ENCODE measurements at places on chromosomes 7 and 10. TPM values are rescaled to one million over a fixed set of nuclear protein-coding genes. Genes with fewer than 3 reads are reported as not detected.

DNA sequence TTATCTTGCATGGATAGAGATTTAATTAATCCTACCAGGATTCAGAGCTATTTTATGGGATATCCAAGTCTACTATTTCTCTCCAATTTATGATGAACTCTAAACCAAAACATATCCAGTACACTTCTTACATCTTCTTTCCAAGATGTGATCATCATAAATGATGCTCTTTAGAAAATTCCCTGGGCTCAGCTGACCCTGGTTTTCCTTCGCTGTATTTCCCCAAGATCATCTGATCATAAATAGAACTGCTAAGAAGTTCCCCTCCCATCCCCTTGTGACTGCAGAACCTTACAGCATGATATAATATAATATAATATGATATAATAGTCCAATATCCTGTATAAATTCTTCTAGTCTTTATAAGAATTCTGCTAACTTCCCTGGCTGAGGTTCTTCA, 114.6 kb upstream of the LYZL2 start:
- no peak for DNase-seq

Gene TFEC
- not detected for polyA plus RNA-seq

- peak; percentile 71 for DNase-seq
These were observed 670 bp downstream of the TPK1 start for GRCh38 chr7:144835155-144835611.

DNA sequence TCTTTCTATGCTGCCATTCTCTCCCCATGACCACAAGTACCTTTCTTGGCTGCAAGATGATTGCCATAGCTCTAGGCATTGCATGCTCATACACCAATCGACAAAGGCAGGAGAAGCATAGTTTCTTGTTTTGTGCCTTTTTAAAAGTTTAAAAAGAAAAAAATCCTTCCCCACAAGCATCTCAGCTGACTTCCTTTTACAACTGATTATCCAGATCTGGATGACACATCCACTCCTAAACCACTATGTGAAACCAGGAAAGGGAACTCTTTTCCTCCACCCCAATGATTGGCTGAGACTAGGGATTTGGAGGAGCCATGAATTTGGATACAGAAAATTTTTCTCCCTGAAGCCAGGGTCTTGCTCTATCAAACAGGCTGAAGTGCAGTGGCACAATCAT, 14.5 kb upstream of the LRRC4 start:
- no peak for DNase-seq

DNA sequence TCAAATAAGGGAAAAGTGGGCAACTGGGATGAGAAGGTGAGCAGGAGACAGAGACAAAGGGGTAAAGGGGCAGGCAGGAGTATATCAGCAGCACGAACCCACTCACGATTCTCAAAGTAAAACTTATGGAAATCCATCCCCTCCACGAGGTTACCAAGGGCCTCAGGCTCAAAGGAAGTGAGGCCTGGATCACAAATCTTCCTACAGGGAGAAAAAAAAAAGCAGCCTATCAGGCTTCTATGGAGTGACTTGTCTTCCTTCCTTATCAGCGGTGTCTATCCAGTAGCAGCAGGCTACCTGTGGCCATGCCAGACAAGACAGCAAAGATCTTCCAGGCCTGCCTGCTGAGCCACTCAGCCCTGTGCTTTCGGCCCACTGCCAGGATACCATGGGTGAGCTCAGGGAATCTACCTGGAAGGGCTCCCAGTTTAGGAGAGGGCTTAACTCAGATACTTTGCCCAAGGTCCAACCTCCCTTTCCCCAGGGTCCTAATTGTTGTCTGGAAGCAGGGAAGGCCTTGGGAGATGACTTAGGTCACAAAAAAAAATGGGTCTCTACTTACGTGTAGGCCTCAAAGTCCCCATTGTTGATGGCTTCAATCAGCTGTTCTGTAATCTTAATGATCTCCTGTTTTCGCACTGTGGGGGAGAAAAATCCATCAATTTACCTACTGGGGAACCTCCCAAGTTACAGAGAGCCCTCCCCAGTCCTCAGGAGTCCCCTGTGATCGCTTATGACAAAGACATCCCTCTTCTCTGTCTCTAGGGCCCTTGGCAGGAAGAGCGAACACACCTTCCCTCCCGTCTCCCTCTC, 5.7 kb upstream of the NDST2 start:
- no peak for DNase-seq

DNA sequence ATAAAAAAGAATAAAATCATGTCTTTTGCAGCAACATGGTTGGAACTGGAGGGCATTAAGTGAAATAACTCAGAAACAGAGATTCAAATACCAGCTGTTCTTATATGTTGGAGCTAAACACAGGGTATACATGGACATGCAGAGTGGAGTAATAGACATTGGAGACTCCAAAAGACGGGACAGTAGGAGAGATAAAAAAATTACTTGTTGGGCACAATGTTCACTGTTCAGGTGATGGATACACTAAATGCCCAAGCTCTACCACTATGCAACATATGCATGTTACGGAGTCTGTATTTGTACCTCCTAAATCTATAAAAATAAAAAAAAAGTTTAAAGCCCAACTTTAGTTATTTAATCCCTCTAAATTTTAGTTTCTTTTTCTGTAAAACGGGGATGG, 184.6 kb upstream of the TPK1 start:
- no peak for DNase-seq

Gene UFSP1
- 1.4 TPM for polyA plus RNA-seq

DNA sequence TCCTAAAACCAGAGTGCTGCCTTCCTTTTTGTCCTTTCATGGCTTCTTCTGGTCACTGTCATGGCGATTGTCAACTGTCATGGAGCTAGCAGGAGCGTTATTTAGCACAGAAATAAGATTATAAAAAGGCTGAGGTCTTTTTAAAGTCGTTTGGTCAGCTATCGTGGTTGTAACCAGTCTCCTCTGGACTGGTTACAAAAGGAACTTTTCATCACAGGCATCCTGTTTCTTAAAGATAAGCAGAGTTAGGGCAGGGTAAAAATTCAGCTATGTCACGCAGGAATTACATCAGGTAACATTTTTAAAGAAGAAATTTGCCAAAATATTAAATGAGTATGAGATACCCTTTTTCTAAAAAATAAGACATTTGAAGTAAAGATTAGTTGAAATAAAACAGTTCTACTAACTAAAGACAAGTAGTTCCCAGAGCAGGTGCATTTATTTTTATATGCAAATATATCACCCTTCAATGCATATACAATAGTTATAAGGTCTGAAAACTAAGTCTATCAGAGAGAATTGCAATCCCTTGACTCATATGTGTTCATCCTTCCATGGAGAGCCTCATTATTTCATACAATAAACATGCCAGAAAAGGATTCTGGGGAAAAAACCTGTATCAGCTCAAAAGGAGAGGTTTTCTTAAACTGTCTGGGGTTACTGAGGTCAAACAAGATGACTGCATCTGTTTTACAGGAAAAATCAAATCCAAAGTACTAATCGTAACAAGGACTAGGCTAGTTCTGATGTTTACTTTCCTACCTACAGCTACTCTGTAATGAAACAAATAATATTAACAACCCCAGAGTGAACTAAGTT, 20.9 kb downstream of the FAM24A start:
- DNase-seq: no peak

Gene AZGP1
- polyA plus RNA-seq: not detected

Gene PLXNA4
- polyA plus RNA-seq: not detected

DNA sequence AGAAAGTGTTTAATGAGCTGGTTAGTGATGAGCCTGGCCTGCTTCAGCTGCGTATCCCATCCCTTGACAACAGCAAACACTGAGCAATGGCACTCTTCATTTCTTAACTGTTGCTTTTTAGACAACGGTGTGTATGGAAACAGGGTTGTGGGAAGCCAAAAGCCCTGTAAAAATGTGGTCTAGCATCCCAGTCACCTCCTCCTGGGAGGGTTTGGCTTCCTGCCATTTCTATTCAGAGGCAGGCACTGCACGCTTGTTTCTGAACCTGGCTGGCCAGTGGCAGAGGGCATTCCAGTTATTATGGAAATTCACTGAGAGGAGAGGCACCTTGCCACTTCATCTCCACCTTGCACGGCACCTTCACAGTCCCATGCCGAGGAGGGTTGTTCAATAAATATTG, 123.0 kb upstream of the ADARB2 start:
- DNase-seq: no peak

Gene MEIG1
- 1.7 TPM for polyA plus RNA-seq

DNA sequence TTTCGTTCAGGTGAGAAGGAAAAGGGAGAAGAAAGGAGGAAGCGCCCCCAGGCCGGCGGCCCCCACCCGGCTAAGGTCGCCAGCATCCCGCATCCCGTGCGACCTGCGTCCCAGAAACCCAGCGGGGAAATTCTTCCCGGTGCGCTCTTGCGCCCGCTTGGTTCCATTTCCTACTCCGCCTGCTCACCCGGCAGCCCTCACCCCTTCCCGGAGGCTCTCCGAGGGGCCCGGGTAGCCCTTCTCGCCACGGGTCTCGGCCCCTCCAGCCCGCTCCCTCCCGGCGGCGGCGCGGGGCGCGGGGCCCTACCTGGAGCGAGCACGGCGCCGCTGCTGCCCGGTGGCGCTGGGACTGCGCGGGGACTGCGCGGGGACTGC, at the start of gene PRKCQ:
PRKCQ (minus strand) TSS at position 373 of the 375 bp plus-strand sequence. CDS start 65,141 bp downstream, outside the sequence.
- DNase-seq: no peak

Gene DGKB
- polyA plus RNA-seq: not detected

GRCh38 chr7:129875745-129876411, 76.9 kb downstream of the UBE2H start:
- DNase-seq: no peak

- no peak for DNase-seq
These were observed 59.4 kb upstream of the FRMD4A start for GRCh38 chr10:14389981-14390590.

DNA sequence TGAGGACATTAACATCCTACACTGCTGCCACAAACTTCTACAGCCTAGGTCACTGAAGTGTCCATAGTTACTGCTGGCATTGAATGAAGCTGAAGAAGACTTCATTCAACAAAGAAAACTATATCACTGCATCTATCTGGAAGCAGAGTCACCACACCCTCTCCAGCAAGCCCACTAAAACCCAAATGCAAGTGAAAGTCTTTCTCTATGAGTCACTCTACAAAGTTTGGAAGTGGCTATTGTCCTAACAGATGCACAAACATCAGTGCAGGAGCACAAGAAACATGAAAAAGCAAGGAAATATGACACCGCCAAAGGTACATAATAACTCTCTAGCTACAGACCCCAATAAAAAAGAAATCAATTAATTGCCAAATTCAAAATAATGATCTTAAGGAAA, 43.5 kb upstream of the CAMK2B start:
- no peak for DNase-seq

DNA sequence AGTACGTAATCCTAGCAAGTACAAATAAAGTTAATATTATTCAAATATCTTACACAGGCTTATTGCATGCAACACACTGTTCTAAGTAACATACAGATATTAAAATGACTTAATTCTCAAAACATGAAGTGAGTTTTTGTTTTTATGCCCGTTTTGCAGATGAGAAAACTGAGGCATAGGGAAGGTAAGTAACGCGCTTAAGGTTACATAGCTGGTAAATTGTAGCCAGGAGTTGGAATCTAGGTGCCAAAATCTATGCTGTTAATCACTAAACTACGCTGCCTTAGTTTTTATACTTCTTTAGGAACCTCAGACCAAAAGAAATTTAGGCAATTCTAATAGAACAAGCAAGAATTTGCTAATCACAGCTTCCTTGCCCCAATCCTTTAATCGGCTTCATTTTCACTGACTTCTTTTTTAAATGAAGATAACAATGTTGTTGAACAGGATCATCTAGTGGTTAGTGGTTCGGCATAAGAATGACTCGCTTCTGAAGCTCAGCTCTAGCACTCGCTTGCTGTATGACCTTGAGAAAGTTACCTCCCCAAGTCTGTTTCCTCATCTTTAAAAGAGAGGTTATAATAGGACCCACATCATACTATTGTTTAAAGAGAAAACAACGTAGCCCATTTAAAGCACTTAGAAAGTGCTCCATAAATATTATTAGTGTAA, 1.0 kb upstream of the LRRTM3 start:
- no peak for DNase-seq

- DNase-seq: peak; percentile 4
These were observed 53.1 kb downstream of the VPS41 start for GRCh38 chr7:38855867-38856266.

- no peak for DNase-seq
These were observed 904.3 kb downstream of the XPNPEP1 start for GRCh38 chr10:109019001-109019424.

DNA sequence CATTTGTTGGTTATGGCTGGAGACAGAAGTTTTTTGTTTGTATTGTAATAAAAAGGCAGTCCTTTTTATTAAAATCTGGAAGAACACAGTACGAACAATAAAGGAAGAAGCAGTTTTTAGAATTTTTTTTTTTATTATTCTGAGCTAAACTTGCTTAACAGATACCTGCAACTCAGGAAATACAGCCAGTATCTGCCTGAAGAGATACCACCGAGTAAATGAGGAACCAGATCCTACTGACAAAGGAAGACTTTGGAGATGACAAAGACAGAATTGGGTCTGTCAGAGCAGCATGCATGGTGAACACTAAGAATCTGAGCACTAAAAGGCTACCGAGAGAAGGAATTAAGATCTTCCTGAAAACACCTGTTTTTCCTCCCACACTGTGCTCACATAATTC, 1335.9 kb upstream of the SORCS1 start:
- DNase-seq: no peak

- DNase-seq: no peak
These were observed 20.7 kb downstream of the ZNF107 start for GRCh38 chr7:64686493-64687184.

Gene DNAJB12
- polyA plus RNA-seq: 20.3 TPM

GRCh38 chr10:78316451-78316931, 282.8 kb downstream of the RPS24 start:
- no peak for DNase-seq

GRCh38 chr7:50307368-50308032, 3.0 kb downstream of the IKZF1 start:
- peak; percentile 91 for DNase-seq

Data from CD4-positive, CD25-positive, alpha-beta regulatory T cell (primary cell).